ENCODE measurements at places on chromosomes 13 and 19.

- DNase-seq, result no peak
These were observed 328.6 kb downstream of the SUCLA2 start for GRCh38 chr13:47672245-47673008.

GRCh38 chr19:37943480-37943879 is 36.5 kb downstream of the SIPA1L3 start:
- DNase-seq, result no peak

DNA sequence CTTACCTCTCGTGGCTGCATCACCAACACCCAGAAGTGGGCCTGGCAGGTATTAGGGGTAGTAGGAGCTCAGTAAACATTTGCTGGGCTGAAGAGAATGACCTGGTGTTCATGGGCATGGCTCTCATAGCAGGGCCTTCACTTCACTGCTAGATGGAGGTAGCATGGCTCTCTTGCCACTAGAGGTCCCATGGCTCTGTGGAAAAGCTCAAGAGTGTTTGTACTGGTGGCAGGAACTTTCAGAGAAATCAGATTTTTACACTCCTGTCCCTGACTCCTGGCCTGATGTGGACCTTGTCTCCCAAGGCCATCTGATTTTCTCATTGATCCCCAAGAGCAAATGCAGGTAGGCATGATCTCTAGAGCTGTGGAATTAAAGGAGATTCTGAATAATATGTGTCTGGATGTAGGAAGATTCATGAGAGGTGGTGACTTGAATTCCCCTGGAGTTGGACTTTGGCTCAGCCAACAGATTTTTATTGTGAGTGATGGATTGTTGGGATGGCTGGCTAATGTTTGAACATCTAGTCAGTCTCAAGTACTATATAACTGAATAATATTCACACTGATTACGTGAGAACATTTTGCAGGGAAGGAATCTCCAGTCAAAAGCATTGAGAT is 5.7 kb downstream of the ZNF574 start:
- DNase-seq, result no peak

DNA sequence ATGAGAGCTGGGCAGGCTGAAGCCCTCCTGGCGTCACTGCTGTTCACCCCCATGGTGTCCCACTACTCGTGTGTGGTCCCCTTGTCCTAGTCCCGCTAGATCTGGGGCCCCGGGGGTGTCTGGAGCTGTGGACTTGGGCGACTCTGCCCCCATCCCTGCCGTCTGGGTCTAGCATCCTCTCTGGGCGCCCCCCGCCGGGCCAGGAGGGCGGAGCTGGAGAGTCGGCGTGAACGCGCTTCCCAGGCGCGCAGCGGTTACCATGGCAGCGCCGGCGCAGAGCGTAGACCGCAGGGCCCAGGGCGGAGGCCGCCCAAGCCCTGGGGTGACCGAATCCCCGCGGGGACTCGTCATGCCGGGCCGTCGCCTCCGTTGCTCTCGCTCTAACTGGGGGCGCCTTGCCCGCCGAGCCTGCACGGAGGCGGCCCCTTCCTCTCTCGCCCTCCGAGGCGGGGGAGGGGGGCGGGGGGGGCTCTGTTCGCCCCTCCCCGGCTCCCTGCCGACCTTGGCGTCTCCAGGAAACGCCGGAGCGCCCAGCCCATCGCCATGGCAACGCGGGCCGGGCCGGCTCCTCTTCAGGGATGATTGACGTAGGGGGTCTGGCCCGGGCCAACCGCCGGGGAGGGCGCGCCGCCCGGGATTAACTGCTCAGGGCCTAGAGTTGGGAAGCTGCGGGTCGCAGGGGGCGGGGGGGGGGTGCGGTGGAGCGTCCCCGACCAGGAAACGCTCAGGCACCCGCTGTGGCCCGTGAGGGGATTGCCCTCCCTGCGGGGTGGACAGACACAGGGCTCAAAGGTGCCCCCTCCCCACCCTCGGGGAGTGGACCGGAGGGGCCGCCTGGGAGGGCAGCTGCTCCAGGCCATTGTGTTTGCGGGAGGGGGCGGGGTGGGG is 8.9 kb downstream of the ISYNA1 start:
- DNase-seq, result peak; percentile 52

DNA sequence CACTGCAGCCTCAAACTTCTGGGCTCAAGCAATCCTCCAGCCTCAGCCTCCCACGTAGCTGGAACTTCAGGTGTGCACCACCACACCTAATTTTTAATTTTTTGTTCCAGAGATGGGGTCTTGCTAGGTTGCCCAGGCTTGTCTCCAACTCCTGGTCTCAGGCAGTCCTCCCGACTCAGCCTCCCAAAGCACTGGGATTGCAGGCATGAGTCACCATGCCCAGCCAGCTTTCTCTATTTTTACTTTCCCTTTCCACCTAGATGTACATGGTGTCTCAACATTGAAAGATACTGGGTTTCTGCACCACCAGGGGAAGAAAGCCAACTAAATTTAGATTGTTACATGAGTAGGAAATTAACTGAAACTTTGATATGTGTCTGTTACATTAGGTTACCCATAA is 13.8 kb upstream of the ZNF846 start:
- DNase-seq, result no peak

GRCh38 chr13:112617754-112618375 is 29.9 kb upstream of the TUBGCP3 start:
- DNase-seq, result no peak

DNA sequence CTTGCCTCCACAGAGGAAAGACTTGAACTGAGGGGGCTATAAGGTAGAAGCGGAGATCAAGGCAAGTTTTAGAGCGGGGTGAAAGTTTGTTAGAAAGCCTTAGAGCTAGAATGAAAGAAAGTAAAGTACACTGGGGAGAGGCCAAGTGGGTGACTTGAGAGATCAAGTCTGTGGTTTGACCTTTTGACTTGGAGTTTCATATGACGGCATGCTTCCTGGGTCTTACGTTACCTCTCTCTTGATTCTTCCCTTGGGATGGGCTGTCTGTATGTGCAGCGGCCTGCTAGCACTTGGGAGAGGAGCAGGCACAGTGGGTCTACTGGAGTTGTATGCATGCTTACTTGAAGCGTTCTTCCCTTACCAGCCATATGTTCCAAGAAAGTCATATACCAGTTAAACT is 1768.5 kb downstream of the PCDH9 start:
- no peak for DNase-seq

- DNase-seq, result no peak
These were observed 953 bp downstream of the DZIP1 start for GRCh38 chr13:95643571-95643935.

DNA sequence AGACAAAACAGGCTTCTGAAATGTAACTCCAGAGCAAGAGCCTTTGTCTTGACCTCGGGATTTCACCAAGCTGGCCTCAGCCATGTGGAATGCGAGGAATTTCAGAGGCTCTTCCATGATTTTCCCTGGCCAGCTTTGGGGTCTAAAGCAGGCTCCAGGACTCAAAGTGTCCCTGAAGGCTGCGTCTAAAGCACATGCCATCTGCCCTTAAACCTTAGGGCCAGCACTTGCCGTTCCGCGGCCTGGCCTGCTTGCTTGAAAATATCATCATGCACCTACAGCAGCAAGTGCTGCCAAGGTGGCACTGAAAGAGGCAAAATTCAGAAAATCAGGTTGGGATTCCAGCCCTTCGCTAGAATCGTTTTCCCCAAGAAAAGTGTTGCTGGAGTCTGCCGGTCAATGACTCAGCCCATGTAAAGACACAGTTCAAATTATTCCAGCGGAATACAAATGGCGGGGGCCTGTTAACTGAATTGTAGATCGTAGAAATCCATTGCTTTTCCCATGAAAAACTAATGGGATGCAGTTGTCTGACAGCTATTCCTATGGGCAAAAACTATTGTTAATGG is 105.7 kb upstream of the RAP2A start:
- DNase-seq, result no peak

DNA sequence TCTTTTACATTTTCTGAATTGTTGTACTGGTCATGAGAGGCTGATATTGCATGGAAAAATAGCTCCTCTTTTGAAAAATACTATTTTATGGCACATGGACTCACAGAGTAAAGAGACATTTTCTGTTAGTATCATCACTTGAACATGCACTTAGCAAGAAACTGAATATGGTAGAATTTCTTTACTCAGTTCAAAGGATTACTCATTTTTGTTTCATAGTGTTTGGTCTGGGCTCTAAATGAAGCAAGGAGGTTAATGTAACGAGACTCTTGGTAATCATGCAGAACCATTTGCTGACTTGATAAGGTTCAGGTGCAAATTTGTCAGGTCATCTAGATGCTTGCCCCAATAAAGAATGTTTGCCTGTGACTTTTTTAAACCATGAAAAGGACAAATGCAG is 63.2 kb downstream of the GPC6 start:
- no peak for DNase-seq

DNA sequence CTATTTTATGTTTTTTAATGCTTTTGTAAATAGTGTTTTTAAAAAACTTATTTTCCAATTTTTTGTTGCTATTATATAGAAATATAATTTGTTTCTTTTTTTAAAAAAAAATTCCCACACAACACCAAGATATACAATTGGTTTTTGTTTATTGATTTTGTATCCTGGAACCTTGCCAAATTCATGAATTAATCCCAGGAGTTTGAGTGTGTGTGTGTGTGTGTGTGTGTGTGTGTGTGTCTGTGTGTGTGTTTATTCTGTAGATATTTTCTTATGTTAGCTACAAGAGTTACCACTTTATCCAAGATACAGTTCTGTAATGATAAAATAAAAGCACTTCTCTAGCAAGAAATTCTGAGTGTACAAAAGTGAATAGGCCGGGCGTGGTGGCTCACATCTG is 7.6 kb downstream of the TPRX1 start:
- no peak for DNase-seq

GRCh38 chr19:39845584-39845932 is 621 bp downstream of the FBL start:
- no peak for DNase-seq

GRCh38 chr19:48858984-48859710 is 9.3 kb downstream of the PLEKHA4 start:
- no peak for DNase-seq

DNA sequence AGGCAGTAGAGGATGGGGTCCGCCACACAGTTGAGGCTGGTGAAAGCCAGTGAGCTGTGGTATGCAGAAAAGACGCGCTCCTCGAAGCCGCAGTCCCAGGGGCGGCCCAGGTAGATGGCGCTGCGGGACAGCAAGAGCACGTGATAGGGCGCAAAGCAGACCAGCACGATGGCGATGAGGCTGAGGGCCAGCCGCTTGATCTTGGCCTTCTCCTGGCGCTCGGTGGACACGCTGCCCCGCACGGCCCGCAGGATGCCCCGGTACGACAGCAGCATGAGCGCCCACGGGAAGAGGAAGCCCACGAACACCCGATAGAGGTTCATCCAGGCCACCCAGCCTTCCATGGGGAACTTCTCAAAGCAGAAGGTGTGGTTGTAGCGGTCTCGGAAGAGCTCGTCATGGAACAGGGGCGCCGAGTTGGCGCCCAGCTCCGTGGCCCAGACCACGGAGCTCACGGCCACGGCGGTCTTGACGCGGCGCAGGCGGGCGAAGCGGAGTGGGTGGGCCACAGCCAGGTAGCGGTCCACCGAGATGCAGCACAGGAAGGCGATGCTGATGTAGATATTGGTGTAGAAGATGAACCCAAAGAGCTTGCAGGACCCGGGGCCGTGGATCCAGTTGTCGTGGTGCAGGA is 6.5 kb upstream of the OPA3 start:
- DNase-seq, result no peak

GRCh38 chr13:91134803-91135184 is 212.7 kb upstream of the MIR17HG start:
- DNase-seq, result no peak

DNA sequence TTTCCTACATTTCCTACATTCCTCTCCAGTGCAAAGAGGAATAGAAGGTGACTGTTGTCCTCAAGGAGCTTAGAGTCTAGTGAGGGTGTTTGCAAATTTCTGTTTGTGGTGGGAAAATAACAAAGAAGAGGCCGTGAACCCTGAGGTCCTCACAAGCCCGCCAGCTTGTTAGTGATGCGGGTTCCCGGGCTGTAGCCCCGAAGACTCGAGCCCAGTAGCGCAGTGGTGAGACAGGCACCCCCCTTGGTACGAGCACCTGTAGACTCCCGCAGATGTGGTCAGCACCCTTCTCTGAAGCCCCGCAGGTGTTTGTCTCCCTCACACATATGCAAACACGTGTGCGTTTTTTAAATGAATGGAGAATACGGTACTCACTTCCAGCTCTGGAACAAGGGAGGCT is 26.5 kb upstream of the SPACA7 start:
- DNase-seq, result no peak

- no peak for DNase-seq
These were observed 15.0 kb downstream of the GJB6 start for GRCh38 chr13:20217168-20217567.

DNA sequence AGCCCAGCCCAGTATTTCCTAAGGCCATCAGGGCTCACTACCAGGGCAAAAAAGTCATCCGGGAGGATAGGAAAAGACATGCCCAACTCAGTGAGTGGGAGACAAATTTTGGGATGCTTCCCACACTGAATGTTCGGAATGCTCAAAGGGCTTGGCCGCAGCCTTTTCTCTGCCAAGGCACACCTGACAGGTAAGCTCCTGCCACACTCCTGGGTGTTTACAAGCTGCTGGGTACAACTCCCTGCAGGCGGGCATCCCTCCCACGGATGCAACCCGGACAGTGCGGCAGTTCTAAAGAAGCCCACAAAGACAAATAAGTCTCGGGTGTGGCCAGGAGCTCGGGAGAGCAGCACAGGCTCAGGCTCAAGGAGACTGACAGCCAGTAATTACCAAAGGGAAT is 28.1 kb downstream of the SLC7A1 start:
- no peak for DNase-seq

DNA sequence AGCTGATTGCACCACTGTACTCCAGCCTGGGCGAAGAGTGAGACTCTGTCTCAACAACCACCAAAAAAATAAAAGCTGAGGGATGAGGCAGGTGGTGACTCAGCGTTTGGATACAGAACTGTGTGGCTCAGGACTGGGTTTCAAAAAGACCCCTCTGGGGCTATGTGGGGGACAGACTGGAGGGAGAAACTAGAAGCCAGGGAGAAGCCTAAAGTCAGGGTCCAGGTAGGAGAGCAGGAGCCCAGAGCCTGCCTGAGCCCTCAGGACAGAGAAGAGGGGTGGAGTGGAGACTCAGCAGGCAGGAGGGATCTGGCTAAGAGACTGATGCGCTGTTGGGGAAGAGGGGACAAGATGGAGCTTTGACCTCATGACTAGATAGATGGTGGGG is 1.8 kb upstream of the CD37 start:
- DNase-seq, result no peak

GRCh38 chr13:27159806-27160563 is 11.6 kb downstream of the USP12 start:
- no peak for DNase-seq

GRCh38 chr19:17951157-17951989 is 15.5 kb upstream of the KCNN1 start:
- DNase-seq, result no peak

DNA sequence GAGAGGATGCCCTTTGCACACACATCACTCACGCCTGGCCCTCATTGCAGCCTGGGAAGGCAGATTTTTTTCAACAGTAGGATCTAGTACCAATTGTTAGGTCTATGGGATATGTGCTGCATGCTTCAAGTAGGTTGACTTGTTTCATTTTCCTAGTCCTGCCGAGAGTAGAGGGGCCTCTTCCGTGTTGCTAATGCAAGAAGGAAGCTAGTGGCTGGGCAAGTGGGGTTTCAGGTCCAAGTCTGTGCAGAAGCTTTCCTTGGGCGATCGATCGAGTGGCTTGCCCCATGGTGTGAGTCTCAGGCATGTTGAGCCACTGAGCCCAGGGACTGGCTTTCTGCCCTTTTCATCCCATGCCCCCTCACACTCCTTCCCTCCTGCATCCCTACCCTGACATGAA is 13.7 kb downstream of the ILF3 start:
- no peak for DNase-seq

- no peak for DNase-seq
These were observed 289.2 kb upstream of the KLF12 start for GRCh38 chr13:74423434-74423833.

GRCh38 chr19:42249769-42250168 is 5.2 kb downstream of the ERF start:
- no peak for DNase-seq

Data from stimulated activated CD4-positive, alpha-beta T cell treated with anti-CD3 and anti-CD28 coated beads, TNF-alpha, amount 100 ng/mL, for 4 hours (primary cell).